ENCODE measurements at places on chromosomes 4 and X.

DNA sequence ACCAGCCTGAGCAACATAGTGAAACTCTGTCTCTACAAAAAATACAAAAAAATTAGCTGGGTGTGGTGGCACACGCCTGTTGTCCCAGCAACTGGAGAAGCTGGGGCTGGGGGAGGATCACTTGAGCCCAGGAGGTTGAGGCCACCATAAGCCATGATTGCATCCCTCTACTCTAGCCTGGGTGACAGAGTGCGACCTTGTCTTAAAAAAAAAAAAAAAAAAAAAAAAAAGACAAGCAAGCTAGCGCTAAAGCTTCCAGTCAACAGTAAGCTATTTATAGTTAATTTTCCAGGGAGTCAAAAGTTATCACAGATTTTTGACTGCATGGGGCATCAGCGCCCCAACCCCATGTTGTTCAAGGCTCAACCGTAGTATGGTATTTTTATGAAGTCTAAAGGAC is 273.4 kb downstream of the RAPGEF2 start:
- DNase-seq, result no peak

GRCh38 chr4:10582059-10582686 is 102.4 kb downstream of the CLNK start:
- peak; percentile 41 for DNase-seq

DNA sequence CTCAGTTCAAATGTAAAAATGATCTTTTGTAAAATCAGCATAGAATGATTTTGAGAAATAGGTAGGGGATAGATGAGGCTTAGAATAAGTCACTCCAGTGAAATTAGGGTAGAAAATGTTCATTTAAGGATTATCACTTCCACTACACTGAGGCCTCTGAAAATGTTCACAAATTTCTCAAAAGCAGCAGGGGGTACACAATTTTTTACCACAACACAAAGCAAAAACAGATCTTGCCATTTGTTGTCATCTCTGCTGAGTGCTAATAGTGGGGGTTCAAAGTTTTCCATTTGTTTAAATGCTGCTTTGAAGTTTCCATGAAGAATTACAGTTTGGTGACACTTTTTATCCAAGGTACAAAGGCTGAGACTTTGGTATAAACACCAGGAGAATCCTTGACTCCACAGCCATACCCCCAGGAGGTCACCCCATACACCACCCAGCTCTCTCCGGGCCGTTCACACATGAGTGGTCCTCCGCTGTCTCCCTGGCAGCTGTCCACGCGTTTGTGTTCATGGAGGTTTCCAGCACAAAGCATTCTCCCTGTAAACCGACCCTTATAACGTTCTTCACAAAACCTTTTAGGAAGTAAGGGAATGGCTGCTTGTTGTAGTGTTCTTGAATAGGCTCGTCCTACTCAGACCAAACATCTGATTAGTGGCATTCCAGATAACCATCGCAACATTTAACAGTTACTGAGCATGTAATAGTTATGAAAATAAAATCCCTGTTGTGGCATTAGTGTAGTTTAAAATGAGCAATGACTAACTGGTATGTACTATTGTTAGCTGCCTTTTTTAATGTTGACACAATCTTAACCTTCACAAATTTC is 71.0 kb downstream of the PRSS12 start:
- DNase-seq, result peak; percentile 7

- DNase-seq, result peak; percentile 64
Observed at GRCh38 chrX:107537815-107538214, 88.4 kb downstream of the FRMPD3 start.

- no peak for DNase-seq
Observed at GRCh38 chr4:116122124-116122523, 963.3 kb downstream of the TRAM1L1 start.

- DNase-seq, result peak; percentile 2
Observed at GRCh38 chr4:87505862-87506261, 23.3 kb downstream of the SPARCL1 start.

Data from erythroblast (primary cell).